ENCODE measurements at places on chromosomes 7 and 10.

DNA sequence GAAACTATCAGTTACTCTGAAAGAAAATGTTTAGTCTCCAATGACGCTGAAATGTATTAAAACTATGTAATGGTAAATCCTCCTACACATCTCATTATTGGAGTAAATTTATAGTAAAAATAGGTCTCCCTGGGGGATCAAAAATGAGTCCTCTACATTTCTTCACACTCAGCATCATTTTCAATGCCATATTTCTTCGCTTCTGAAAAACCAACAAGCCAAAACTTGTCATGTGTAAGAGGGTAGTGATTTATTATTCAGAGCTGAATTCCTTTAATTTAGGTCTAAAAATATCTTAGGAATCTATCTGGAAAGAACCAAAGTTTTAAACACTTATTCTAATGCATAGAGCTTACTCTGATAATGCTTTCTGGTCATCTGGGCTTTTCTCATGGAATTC, 3.0 kb downstream of the PDK4 start:
- DNase-seq: no peak

DNA sequence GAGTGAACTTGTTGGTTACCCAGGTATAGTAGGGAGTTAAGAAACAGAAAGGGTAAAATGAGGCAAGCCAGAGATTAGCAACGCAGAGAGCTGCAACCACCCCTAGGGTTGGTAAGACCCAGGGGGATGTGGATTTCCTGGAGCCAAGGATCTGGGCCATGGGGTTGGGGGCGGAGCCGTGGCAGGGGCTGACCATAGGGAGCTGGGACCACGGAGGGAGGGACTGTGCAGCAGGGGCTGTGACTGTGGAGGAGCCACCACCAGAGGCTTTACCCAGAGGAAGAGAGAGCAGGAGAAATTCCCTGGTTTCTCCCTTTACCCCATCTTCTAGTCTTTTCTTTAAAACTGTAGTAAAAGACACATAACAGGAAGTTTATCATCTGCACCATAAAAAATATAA, 58.6 kb upstream of the BAIAP2L1 start:
- DNase-seq: no peak

GRCh38 chr10:17241611-17242333, 13.7 kb downstream of the VIM start:
- peak; percentile 32 for DNase-seq

GRCh38 chr7:1579481-1580421, 9.9 kb upstream of the PSMG3 start:
- DNase-seq: peak; percentile 54

DNA sequence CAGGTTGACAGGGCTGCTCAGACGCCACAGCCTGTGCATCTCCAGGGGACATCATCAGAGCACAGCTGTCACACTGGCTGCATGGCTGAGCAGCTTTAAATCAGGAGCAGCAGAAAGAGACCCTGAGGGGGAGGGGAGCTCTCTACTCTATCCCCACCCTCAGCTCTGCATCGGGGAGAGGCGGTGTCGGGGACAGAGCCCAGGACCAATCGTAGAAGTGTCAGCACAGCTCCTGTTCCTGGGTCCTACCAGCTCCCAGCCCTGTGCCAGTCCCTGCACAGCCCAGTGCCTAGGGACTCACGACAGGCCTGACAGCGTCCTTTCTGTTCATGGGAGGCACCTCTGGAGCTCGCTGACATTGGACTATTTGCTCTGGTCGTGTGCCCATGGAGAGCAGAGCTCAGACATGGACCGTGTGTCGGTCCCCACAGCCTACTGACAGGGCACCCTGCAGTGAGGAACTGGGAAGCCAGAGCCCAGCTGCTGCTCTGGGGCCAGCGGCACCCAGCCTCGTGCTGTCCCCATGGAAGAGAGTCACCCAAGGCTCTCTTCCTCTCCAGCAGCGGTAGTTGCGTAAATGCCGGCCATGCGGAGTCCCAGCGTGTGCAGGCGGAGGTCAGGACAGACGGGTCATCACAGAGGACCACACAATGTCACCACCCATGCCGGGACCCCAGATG, 20.4 kb upstream of the ANTXRL start:
- DNase-seq: no peak

DNA sequence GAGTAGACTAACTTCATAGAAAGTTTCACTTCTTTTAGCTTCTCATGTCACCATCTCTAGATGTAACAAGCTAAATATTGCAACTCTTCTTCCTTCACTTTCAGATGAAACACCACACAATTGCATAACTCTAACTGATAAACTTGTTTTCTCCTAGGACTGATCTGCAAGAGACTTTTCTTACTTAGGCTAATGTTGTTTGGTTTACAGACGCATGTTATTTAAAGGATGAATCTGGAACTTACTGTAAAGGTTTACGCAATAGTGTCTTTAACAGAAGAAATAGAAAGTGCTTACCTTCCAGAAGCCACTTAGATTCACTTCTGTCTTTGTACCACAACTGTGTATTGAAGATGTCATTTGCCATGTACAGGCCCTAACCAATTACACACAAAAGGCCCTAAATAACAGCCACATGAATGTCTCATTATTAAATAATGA, 22.1 kb upstream of the ZC3HAV1 start:
- DNase-seq: no peak

GRCh38 chr7:3028071-3028757, 15.5 kb downstream of the CARD11 start:
- DNase-seq: peak; percentile 9

DNA sequence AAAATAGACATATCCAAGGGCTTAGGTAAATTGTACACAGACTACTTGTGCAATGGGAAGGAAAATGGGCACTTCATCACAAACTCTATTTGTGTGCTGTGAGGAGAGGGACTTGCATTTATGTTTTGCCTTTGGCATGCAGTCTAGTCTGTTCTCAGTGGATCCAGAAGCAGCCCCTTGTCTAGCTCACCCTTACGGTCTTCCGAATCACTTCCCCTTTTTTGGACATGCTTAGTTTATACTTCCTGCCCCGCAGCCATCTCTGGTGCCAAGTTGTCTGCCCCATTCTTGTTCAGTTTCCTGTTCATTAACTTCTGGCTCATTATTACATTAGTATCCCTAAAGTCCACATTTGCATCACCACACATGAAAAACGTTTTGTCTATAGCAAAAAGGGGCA, 161.6 kb downstream of the NRCAM start:
- no peak for DNase-seq

DNA sequence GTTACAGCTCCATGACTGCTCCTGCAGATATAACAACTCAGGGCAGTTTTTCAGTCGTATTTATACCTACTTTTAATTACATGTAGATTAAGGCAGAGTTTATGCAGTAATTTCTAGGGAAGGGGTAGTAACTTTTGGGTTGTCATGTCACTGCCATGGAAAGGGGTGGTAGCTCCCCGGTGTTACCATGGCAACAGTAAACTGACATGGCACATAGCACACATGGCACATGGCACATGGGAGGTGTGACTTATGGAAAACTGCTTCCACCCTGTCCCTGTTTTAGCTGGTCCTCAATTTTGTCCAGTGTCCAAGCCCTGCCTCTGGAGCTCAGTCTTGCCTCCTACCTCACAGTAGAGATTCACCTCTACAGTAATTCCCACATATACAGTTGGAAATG, 3.9 kb upstream of the TOMM7 start:
- no peak for DNase-seq

DNA sequence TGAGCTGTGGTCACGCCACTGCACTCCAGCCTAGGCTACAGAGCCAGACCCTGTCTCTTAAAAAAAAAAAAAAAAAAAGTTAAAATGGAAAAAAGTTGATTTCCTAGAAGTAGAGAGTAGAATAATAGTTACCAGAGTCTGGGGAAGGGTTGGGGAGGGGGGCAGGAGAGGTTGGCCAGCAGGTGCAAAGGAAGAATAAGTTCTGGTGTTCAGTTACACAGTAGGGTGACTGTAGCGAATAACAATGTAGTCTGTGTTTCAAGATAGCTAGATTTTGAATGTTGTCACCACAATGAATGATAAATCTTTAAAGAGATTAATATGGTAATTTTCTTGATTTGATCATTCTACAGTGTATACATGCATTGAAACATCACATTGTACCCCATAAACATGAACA, 142.9 kb downstream of the NRF1 start:
- DNase-seq: no peak

- no peak for DNase-seq
These were observed 55.3 kb upstream of the NCAPG2 start for GRCh38 chr7:158759749-158760444.

GRCh38 chr10:96038476-96039387, 4.7 kb upstream of the CCNJ start:
- no peak for DNase-seq

GRCh38 chr7:148115308-148115707, 475.3 kb upstream of the C7orf33 start:
- no peak for DNase-seq

GRCh38 chr7:98860071-98860470, 9.7 kb downstream of the TMEM130 start:
- DNase-seq: no peak

DNA sequence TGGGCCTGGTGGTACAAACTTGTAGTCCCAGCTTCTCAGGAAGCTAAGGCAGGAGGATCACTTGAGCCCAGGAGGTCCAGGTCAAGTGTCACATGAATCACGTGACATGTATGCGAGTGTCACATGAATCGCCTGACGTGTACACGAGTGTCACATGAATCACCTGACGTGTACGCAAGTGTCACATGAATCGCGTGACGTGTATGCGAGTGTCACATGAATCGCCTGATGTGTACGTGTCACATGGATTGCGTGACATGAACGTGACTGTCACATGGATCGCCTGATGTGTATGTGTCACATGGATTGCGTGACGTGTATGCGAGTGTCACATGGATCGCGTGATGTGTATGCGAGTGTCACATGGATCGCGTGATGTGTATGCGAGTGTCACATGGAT, 9.5 kb upstream of the ADARB2 start:
- no peak for DNase-seq

DNA sequence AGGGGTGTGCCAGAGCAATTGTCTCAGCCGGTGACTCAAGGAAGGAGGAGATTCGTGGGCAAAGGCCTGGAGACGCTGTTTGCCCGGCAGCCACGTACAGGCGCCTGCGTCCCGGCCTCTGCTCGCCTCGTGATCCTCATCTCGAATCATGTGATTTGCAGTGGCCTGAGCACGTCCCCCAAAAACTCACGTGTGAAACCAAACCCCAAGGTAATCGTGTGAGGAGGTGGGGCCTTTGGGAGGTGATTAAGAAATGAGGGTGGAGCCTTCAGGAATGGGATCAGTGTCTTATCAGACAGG, 226.8 kb downstream of the TCERG1L start:
- DNase-seq: no peak

GRCh38 chr7:137977173-137977572, 24.7 kb downstream of the CREB3L2 start:
- no peak for DNase-seq

DNA sequence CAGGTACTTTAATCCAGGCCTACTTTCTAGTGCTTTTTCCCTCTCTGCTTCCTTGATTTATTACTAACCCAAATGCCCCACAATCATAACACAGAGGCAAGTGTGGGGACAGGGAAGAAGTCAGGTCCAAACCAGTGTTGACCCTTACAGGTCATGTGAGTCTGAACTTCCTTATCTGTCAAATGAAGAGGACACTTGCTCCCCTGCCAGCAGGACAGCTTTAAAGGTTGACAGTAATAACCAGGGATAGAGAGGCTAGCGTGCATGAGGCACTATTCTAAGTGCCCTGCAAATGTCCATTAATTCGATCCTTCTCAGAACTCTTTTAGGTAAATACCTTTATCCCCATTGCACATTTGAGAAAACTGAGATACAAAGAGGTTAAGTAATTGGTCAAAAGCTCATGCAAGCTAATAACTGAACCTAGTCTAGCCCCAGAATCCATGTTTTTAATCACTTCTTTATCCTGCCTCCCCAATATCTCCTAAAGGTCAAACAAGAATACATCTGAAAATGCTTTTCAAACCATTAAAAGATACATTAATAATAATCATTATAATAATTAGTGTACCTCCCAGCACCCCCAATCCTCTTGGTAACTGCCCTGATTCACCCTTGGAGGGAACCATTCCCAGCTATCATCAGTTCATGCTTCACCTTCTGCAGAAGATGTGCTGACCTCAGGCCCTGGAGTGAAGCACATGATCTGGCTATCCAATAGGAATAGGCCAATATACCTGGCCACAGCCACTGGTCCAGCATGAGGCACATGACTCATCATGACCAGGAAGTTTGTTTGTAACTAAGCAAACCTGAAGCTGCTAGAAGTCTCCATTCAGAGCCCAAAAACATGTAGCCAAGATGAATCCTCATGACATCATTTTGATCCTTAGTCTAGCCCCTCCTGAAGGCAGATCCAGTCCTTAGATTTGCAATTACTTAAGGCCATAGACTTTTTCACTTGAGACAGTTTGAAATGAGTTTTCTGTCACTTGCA, 40.7 kb downstream of the SGMS1 start:
- no peak for DNase-seq

DNA sequence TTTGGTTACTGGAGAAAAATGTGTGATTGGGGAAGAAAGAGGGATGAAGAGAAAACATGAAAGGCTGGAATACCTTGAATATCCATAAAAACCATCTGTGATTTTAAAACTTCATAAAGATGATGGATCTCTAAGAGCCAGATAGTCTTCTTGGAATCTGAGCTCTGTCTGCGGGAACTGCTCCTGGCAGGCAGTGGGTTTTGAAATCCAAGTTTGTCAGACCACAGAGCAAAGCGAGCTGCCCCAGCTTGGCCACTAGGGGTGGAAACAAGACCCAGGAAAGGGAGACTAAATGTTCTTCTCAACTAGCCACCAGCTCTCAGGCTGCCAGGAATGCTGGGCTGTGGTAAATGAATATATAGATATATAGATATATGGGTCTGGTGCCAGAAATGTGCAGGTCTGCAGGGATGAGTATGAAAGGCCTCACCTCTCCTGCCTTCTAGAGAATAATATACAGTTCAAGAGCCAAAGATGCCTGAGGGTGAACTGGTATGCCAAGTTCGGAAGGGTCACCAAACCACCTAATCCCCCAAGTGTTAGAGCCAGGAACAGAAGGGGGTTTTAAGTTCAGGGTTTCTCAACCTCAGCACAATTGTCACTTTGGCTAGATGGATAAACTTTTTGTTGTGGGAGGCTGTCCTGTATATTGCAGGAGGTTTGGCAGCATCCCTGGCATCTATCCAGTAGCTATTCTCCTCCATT, 208.8 kb downstream of the KCNMA1 start:
- DNase-seq: no peak

- DNase-seq: no peak
These were observed 292.5 kb downstream of the WDR37 start for GRCh38 chr10:1348773-1349050.

DNA sequence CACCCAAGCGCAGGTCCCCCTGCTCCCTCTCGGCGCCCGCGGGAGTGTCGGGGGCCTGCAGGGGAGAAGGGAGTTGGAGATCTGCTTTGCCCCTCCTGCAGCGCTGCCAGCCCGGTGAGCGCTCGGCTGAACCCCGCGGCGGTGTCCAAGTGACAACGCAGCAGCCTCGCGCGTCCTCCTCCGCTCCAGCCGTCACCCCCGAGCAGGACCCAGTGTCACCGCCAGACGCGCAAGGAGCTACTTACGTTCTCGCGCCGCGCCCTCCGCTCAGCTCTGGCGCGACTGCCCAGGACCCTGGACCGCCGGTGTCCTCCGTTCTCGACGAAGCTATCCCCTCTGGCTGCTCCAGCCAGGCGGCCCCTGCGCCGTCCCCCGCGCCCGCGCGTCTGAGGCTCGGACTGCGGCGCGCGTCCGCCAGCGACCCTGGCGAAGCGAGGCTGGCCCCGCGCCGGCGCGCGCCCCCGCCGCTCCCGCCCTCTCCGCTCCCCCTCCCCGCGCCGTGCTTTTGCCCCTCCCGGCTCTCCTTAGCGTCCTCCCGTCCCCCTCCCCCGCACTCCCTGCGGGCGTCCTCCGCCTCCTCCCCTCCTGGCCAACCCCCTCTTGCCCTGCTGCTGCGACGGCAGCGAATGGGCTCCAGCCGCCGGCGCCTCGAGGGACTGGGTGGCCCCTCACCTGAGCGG, at the start of gene NRCAM:
NRCAM (minus strand) TSS at position 439 of the 680 bp plus-strand sequence. CDS start 216,372 bp downstream, outside the sequence.
- peak; percentile 21 for DNase-seq
